Brain microvascular endothelial cell (primary cell): ENCODE measurements at places on chromosomes 4 and X.

GRCh38 chrX:133399411-133399810 lies 15.9 kb downstream of the GPC4 start:
- no peak for DNase-seq

DNA sequence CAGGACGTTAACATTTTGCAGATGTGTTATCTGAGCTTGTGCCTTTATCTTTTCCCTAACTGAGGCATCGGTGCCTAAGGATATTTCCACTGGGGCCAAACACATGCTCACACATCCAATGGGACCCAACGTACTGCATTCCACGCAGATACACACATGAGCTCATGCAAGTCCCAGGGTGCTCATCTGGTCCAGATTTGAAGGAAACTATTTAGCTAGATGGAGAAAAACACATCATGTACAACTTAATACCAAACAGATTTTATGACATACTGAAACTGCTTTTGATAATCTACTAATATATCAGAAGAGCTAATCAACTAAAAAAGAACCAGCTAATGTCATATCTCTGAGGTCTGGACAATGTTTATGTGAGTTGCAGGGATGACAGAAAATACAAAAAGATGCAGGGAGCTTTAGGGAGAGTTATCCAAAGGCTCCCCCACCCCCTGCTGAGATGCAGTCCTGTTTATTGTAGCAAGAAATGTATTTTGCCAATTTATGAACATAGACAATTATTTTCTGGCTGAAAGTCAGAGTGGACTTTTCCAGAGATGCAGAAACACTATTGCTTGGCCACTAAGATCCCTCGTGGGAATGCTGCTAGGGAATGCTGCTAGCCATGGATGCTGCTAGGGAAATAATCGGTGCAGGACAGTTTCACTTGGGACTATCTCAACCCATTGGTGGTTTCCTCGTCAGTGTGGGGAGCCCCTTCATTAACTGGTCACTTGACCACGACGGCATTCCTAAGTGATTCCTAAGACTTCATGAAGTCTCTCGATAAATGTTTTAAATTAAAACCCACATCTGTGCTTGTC lies 172.8 kb downstream of the SMIM20 start:
- no peak for DNase-seq

DNA sequence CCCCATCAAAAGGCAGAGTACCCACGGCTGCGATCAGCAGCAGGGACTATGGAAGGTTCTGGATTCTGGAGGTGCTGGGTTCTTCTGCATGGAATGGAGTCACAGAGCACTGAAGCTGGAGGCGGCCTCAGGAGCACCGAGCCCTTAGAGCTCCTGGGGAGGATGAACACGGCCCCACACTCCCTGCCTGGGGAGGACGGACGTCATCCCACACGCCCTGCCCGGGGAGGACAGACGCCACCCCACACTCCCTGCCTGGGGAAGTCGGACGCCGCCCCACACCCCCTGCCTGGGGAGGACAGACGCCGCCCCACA lies 9.9 kb downstream of the LRPAP1 start:
- DNase-seq = no peak

DNA sequence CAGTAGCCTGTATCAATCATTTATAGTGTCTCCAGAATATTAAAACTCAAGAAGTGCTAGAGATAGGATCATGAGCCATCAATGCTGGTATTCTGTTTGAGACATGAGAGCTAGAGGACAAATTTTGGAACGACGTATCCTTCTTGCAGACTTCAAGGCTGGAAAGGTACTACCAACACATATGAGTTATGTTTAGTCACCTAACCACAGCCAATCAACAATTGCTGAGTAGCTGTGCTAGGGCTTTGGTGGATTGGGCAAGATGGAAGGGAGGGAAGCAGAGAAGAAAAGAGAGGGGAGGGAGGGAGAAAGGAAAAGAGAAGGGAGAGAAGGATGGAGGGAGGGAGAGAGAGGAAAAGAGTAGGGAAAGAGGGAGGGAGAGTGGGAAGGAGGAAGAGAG lies 21.6 kb upstream of the RAI2 start:
- DNase-seq = no peak

GRCh38 chrX:10104958-10105658 lies 51.7 kb upstream of the CLCN4 start:
- no peak for DNase-seq

GRCh38 chr4:41645728-41646390 lies 102.7 kb downstream of the PHOX2B start:
- DNase-seq = no peak

DNA sequence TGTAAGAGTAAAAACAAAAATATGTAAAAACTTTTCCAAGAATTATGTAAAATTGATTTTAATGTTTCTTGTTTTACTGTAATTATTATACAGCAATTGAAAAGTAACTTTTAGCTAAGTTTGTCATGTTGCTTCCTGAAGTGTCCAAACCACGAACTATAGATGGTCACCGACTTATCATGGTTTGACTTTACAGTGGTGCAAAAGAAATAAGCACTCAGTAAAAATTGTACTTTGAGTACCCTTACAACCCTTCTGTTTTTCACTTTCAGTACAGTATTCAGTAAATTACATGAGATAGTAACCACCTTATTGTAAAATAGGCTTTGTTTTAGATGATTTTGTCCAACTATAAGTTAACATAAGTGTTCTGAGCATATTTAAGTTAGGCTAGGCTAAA lies 93.8 kb downstream of the SLC10A6 start:
- DNase-seq = no peak

GRCh38 chrX:30027636-30028035 lies 187.7 kb upstream of the MAGEB2 start:
- no peak for DNase-seq

GRCh38 chr4:26476545-26476944 lies 13.7 kb downstream of the CCKAR start:
- no peak for DNase-seq

DNA sequence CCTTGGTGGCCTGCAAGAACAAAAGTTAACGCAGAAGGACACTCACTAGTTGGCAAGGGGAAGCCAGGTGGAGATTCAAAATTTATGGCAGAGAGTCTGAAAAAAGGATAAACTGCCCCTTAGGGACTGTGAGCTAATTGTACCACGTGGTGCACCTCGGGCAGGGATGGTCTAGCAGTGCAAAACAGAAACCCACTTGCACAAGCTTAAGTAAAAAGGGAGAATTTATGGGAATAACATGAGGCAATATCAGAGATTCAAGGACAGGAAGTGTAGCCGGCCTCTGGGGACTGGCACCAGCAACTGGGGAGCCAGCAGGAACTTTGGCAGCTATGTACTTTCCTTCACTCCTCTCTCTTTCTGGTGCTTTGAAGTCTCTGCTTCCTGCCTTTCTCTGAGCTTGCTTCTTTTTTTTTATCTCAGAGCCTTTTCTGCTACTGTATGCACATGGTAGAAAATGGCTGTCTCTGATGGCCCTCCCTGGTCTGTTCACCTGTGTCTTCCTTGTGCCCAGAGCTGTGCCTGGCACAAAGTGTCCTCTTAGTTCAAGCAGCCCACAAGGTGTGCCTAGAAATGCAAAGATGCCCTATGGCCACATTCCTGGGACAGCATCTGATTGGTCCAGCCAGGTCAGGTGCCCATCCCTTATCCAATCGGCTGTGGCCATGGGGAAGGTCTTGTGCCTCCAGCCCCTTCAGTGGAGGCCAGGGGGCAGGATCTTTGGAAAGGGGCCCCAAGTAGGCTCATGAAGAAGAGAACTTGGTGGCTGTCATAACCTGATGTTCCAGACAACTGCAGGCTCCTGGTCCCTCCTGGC lies 114.8 kb upstream of the ATP6AP2 start:
- no peak for DNase-seq

DNA sequence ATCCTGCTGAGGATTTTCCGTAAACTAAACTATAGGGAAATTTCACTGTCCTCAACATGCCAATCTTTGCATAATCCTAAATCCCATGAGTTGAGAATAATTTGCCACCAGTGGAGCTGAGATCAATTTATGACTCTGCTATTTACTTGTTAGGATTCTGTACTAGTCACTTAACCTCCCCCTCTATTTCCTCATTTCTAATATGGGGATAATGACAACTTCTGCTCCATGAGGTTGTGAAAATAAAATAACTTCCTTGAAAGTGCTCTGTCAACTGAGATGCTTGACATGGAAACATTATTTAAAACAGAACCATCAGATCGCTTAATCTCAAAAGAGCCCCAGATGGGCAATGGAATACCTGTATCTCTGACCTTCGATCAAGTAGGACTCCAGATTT lies 2.6 kb upstream of the FGF16 start:
- DNase-seq = no peak

- DNase-seq = peak; percentile 66
Observed at GRCh38 chr4:185726931-185727330, 85.1 kb downstream of the SORBS2 start.

GRCh38 chrX:64192040-64192439 lies 13.5 kb downstream of the AMER1 start:
- DNase-seq = no peak

DNA sequence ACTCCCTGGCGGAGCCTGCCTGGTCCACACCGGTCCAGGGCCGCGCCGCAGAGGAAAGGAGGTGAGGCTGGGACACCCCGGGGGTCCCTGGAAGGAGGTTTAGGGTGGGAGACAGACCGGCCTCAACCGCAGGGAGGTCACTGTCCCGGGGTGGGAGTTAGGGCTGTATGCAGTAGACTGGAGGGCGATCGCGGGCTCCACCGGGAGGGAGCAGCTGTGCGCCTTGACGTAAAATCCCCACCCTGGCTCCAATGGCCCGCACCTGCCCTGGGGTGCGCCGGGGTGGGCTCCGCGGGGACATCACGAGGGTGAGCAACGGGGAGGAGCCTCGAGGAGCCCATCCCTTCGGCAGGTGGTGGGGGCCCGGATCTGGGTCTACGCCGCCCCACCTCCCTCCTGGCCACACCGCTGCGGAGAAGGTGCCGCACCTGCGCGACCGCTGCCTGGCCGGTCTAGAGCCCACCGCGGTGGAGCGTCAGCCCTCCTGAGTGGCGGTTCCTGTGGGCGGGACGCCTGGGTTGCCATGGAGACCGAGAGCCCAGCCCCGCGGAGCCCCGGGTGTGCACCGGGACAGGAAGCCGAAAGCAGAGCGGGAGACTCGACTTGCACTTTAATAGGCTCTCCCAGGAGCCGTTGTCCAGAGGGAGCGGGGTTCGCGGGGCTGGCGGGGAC lies 105.1 kb downstream of the ADRA2C start:
- no peak for DNase-seq

- no peak for DNase-seq
Observed at GRCh38 chr4:13542577-13543031, 1.7 kb downstream of the NKX3-2 start.

DNA sequence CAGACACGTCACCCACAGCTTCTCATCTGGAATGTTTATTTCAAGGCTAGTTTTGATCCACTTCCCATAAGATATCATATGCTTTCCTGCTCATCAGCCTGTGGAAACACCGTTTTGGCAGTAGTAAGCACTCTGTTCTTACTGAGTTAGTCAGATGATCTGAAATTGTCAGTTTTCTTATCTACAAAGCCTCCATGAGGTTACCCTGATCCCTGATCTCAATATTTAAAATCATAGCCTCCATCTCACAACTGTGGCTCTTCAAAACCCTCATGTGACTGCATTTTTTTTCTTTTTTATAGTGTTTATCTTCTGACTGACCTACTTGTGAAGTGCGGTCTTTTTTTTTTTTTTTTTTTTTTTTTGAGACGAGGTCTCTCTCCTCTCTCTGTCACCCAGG lies 22.7 kb downstream of the BST1 start:
- DNase-seq = no peak

GRCh38 chr4:600850-601515 lies 24.4 kb upstream of the PDE6B start:
- no peak for DNase-seq

GRCh38 chrX:23008431-23009099 lies 8.8 kb downstream of the DDX53 start:
- DNase-seq = peak; percentile 20

- no peak for DNase-seq
Observed at GRCh38 chrX:434946-435345, 48.2 kb upstream of the PPP2R3B start.

DNA sequence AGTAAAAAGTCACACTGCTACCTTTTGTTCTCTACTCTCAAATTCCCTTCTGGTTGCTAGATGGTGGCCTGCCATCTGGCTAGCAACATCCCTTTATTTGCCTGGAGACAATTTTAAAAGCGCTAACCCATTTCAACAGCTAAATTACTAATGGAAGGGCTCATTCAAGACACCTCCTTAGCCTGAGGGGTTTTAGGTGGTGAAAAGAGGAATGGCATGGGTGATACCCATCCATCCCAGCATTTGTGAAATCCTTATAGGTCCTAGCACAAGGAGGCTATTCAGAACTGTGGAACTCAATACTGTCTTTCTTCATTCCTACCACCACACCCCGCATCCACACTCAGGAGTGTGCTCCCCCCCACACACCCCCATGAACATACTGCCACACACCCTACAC lies 33.5 kb downstream of the ARHGEF9 start:
- DNase-seq = no peak

DNA sequence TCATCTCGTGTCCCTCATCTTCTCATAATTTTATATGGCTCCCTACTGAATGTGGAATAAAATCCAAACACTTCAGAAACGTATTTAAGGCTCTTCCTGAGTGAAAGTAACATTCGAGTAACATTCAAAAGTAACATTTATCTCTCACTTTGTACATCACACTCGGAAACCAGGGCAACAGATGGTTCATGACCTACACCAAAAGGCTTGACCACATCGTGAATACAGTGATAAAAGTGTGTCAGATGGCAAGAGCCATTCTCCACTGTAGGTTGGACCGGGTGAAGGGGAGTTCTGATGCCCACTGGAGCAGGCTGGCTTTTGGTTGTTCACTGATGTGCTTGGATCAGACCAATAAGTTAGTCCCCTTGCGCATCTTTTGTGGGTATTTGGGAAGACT lies 5.6 kb upstream of the LIMCH1 start:
- DNase-seq = no peak

GRCh38 chr4:30125868-30126267 lies 594.3 kb upstream of the PCDH7 start:
- no peak for DNase-seq

DNA sequence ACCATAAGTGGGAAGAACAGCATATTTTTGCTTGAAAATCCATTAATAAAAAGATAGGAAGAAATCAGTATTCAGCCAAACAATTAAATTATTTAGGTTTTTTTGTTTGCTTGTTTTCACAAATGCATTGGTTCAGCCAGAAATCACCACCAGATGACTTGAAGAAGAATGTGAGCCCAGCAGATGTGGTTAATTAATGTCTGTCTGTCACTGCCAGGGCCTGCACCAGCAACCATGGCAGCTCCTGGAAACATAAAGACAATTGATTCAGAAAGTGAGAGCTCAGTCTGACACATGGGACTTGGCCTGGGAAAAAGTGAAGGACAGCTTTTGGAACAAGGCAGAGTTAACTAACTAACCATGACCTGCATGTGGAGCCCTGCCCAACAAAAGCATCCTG lies 74.0 kb downstream of the MAOB start:
- no peak for DNase-seq

- peak; percentile 39 for DNase-seq
Observed at GRCh38 chr4:92305148-92305877, 1.5 kb downstream of the GRID2 start.
